Neural progenitor cell (in vitro differentiated cells): ENCODE measurements at places on chromosomes 1 and 21. TPM values are rescaled to one million over a fixed set of nuclear protein-coding genes. Genes with fewer than 3 reads are reported as not detected.

The PPIAL4G gene
- 0.03 and 0.09 TPM in 2 replicates for total RNA-seq

DNA sequence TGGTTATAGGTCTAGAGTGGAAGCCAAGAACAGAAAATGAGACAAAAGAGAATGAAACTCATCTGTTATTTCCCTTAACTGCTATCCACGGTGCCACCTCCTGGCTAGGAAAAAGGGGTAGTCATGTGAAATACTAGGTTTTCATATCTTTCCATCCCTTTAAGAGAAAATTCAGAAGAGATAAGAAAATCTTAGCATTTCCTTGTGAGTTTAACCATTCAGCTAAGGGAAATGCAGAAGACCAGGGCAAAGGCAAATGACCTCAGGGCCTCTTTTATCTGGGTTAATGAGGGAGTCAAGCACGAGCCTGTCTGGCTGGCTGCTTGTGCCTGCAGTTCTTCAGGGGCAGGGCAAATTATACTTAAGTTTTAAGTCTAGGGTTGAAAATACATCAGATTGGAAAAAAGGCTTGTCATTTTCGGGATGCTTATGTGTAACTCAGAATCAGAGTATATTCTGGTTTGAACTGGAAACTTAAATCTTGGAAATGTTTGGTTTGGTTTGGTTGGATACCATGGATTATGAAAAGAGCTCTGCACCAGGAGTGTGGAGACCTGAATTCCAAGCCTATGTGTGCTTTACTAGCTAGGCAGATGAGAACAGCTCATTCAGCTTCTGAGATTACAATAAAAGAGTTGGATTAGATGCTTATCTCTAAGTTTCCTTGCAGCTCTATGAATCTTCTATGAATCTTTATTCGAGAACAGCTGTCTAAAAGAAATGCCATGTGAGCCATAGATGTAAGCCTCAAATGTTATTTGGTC lies 19.9 kb downstream of the NIBAN1 start:
- peaks cover 7% of the 10 kb centered on the region for H3K4me1 ChIP-seq
- H3K4me3 ChIP-seq, result no peak overlapping the region
- H3K27me3 ChIP-seq, result no peaks in the 10 kb centered on the region
- no peaks in the 10 kb centered on the region for H3K36me3 ChIP-seq
- no peak overlapping the region for H3K27ac ChIP-seq
- DNase-seq, result no peak

DNA sequence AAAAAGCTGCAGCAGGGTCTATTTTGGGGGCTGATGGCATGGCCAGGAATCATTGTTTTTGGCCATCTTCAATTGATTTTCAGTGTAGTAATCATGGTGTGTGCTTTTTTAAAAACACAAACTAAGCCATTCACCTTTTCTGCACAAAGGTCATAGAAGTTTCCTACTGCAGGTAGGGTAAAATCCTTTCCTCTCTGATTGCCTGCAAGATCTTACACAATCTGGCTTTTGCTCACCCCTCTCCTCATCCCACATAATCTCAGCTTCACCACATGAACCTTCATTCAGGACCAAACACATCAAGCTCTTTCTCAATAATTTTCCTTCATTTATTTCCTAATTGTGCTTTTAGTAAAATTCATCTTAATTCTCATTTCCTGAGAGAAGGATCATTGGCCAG lies 38.3 kb upstream of the GBP5 start:
- H3K27ac ChIP-seq, result no peak overlapping the region
- H3K4me1 ChIP-seq, result no peaks in the 10 kb centered on the region
- no peaks in the 10 kb centered on the region for H3K27me3 ChIP-seq
- DNase-seq, result no peak
- H3K36me3 ChIP-seq, result no peaks in the 10 kb centered on the region

DNA sequence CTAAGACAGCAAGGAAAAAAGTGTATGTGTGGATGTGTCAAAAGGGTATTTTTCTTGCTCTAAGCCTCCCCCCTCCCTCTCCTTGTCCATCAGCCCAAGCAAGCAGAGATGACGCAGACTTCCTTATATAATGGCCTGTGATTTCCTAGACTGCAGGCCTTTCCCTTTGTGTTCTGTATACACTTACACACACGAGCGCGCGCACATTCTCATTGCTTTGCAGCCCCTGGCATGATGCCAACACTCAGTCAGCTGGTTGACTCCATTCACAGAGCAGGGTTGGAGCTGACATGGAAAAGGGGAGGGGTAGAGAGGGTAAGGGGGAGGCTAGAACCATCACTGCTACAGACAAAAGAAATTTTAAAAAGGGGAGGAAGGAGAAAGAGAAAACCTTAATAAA lies 41.8 kb downstream of the GATAD2B start:
- no peaks in the 10 kb centered on the region for H3K27me3 ChIP-seq
- no peak overlapping the region for H3K4me3 ChIP-seq
- peaks cover 27% of the 10 kb centered on the region for H3K4me1 ChIP-seq
- peak overlapping the region; percentile 71 for H3K27ac ChIP-seq

- H3K36me3 ChIP-seq, result no peaks in the 10 kb centered on the region
- H3K27ac ChIP-seq, result no peak overlapping the region
- peaks cover 82% of the 10 kb centered on the region for H3K27me3 ChIP-seq
- peaks cover 21% of the 10 kb centered on the region for H3K4me1 ChIP-seq
- peak overlapping the region; percentile 65 for H3K4me3 ChIP-seq
Measured at GRCh38 chr1:111990026-111990877, 784 bp upstream of the KCND3 start.

GRCh38 chr1:212621043-212621948 lies 12.7 kb downstream of the ATF3 start:
- no peak overlapping the region for H3K27ac ChIP-seq
- peak; percentile 23 for DNase-seq
- no peaks in the 10 kb centered on the region for H3K27me3 ChIP-seq
- no peaks in the 10 kb centered on the region for H3K36me3 ChIP-seq
- H3K4me3 ChIP-seq, result no peak overlapping the region
- H3K4me1 ChIP-seq, result peaks cover 27% of the 10 kb centered on the region

DNA sequence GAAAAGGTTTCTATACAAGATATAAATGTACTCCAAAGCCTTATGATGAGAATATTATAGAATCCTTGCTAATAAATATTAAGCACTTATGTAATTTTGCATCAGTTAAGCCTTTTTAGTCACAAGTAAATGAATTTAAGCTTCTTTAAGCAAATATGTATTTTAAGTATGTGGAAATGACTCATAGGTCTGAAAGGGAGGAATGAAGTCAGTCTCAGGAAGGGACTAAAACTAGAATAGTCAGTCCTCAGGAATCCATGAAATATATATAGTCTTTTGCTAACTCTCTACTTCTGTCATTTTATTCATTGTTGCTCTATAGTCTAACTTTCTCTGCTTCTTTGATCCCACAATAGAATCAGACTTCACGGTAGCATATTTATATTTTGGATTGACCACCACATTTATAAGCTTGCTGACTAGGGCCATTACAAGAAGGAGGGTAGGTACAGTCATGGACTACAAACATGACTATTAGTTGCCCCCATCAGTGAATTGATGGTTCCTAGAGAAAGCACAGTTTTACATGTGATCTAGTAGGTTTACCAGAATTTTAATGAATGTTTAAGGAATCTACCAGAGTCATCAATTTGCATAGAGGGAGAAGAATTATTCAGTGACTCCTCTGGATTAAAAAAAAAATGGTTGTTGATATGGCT lies 20.2 kb upstream of the RABGGTB start:
- H3K4me3 ChIP-seq, result no peak overlapping the region
- H3K4me1 ChIP-seq, result no peaks in the 10 kb centered on the region
- no peak overlapping the region for H3K27ac ChIP-seq
- DNase-seq, result no peak

DNA sequence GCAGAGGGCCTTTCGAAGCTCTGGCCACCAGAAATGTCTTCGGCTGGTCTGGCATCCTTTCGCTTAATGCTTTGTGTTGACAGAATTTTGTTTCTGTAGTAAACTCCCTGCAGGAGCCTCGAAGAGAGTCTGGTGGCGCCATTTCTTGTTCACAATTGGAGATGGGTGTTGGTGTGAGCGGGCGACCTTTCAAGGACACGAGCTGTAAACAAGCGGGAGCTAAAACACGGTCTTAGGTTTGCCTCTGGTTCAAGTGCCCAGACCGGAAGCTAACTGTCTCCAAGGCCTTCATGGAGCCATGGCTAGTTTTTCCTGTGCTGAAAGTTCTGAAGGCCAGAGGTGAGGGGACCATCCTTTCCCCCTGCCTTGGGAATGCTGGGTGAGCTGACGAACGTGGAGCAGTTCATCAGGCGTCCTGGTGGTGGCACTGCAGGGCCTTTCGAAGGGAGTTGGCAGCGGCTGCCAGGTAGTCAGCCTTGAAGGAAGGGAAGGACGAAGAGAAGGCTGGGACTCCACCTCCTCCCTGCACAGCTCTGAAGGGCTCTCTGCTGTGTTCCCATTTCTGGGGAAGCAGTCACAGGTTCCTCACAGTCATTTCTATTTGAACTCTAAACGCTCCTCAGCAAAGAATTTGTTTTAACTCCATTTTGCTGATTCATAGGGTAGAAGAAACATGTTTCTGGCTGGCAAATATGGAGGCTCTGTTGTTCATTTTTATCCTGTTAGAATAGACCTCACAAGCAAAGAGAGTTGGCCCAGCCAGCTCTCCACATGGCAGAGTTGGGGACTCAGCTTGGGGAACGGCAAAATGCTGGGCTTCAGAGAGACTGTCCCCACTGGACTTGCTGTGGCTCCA lies 35.2 kb downstream of the URB2 start:
- H3K36me3 ChIP-seq, result peaks cover 5% of the 10 kb centered on the region
- H3K27ac ChIP-seq, result no peak overlapping the region
- no peaks in the 10 kb centered on the region for H3K27me3 ChIP-seq
- H3K4me1 ChIP-seq, result no peaks in the 10 kb centered on the region

The IL6R gene
- total RNA-seq, result 0.09 TPM in 1 of 2 replicates, not detected in the other

GRCh38 chr1:23979387-23979880 lies 693 bp downstream of the SRSF10 start:
- peak; percentile 16 for DNase-seq
- peaks cover 12% of the 10 kb centered on the region for H3K36me3 ChIP-seq
- peak overlapping the region; percentile 98 for H3K4me3 ChIP-seq
- H3K27me3 ChIP-seq, result no peaks in the 10 kb centered on the region
- H3K27ac ChIP-seq, result peak overlapping the region; percentile 96

DNA sequence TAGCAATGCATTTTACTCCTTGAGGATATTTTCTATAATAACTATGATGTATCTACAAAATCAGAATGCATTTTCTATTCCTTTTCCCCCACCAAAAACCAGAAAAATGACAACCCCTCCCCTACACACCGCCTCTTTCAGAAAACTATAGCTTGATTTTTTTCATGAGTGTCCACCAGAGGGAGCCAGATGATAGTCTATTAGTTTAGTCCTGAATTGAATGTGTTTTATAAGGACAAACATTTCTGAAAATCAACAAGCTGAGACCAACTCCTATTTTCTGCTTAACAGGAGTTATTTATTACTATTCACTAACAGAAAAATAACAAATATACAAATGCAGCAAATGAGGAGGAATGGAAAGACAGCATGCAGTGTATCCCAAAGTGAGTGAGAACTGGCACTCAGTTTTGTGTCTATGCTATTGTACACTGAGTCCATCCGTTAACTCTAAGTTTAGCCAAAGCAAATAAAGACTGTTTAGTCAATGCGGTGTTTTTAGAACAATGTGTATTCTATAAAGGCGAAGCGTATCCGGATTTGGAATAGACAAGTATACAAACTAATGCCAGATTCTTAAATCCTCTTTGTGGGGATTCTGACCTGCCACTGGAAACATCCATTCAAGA lies 182.6 kb downstream of the VAV3 start:
- no peak overlapping the region for H3K27ac ChIP-seq
- peak; percentile 63 for DNase-seq
- no peaks in the 10 kb centered on the region for H3K4me1 ChIP-seq
- no peaks in the 10 kb centered on the region for H3K27me3 ChIP-seq
- no peaks in the 10 kb centered on the region for H3K36me3 ChIP-seq
- no peak overlapping the region for H3K4me3 ChIP-seq

The RABIF gene
- 3.8 and 5.8 TPM in 2 replicates for total RNA-seq

DNA sequence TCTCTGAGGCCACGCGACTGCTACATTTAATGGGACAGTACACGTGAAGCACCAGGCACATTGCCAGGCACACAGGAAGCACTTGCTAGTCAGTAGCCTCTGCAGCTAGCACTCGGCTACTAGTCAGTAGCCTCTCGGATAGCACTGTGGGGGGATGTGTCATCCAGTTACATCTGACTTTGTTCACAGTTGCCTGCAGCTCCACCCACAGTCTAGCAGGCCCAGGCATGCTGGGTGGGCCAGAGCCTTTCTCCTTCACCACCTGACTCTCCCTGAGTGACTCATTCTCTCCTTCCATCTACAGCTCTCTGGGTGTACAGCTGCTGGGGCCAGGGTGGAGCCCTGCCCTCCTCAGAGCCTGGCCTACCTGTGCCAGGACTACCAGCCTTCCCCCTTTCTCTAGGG lies 51.5 kb downstream of the PTPRF start:
- H3K27ac ChIP-seq, result no peak overlapping the region
- H3K4me3 ChIP-seq, result no peak overlapping the region
- H3K36me3 ChIP-seq, result no peaks in the 10 kb centered on the region
- peak; percentile 31 for DNase-seq

DNA sequence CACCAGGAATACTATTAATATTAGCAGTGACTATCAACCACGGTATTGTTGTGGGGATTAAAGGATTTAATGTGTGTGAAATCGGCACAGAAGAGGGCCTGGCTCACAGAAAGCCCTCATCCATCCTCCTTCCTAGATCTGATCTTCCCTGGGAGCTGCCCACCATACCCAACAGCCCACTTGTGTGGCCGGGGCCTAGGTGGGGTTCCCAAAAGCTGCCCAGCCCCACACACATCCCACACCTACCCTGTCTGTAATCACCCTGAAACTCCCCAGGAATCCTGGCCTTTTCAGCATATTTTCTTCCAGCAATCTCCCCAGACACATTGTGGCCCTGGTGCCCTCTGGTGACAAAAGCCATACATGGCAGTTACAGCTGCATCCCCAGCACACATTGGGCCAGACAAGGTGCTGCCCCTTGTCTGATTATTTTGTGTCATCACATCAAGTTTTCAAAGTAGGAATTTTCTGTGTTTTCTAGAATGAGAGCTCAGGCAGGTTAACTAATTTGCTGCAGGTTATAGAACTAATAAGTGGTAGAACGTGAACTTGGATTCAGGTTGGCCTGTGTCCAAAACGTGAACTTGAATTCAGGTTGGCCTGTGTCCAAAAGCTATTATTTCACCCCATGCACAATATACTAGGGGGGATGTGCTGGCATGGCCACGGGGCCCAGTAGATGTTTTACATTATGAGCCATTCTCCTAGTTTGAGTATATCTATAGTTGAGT lies 5.3 kb upstream of the SLC6A9 start:
- H3K27ac ChIP-seq, result no peak overlapping the region
- peak; percentile 82 for DNase-seq
- peaks cover 20% of the 10 kb centered on the region for H3K4me1 ChIP-seq
- no peaks in the 10 kb centered on the region for H3K27me3 ChIP-seq
- no peak overlapping the region for H3K4me3 ChIP-seq

- peaks cover 9% of the 10 kb centered on the region for H3K4me1 ChIP-seq
- H3K27ac ChIP-seq, result no peak overlapping the region
- no peak for DNase-seq
- H3K4me3 ChIP-seq, result no peak overlapping the region
- H3K36me3 ChIP-seq, result no peaks in the 10 kb centered on the region
- no peaks in the 10 kb centered on the region for H3K27me3 ChIP-seq
Measured at GRCh38 chr21:44049606-44050005, 37.5 kb downstream of the TRAPPC10 start.

GRCh38 chr1:156001021-156001661 lies 19.6 kb downstream of the SSR2 start:
- no peak overlapping the region for H3K4me3 ChIP-seq
- DNase-seq, result no peak
- H3K27me3 ChIP-seq, result no peaks in the 10 kb centered on the region
- no peak overlapping the region for H3K27ac ChIP-seq
